ENCODE measurements at places on chromosomes 4 and X.

GRCh38 chr4:99043346-99043745 is 45.2 kb downstream of the ADH5 start:
- no peak for DNase-seq

- DNase-seq: no peak
These were observed 2.7 kb upstream of the GEMIN8 start for GRCh38 chrX:14032406-14032805.

- no peak for DNase-seq
These were observed 7.8 kb upstream of the AKAP14 start for GRCh38 chrX:119887721-119888425.

GRCh38 chr4:153789741-153790499 is 1.0 kb upstream of the SFRP2 start:
- DNase-seq: no peak

- no peak for DNase-seq
These were observed 135.7 kb downstream of the GPC3 start for GRCh38 chrX:133849676-133850075.

- DNase-seq: no peak
These were observed 8.1 kb upstream of the ARX start for GRCh38 chrX:25023908-25024307.

DNA sequence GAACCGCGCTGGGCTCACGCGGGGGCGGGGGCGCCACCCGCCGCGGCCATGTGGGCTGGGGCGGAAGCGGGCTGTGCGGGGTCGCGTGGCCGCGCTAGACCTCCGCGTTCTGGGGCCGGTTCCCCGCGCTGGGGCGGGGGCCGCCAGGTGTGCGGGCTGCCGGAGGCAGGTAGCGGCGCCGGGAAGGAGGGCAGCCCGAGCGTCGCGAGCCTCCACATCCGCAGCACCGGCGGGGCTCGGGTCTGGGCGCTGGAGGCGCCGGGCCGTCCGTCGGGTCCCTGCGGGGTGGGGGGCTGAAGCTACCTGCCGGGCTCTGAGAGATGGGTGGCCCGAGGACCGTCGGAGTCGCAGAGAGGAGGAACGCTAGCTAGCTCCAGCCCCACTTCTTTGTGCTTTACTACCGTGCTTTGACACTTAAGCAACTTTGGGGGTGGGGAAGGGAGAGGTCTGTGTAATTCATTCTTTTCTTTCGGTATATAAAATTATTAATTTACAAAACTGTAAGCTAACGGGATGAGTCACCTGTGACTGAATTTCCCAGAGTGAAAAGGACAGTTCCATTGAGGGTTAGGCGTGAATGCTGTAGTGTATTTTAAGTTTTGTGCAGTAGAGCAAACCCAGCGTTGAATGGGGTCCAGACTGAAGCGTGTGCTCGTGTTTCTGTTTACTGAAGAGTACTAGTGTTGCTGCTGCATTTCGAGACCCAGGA is 689 bp downstream of the METAP1 start:
- DNase-seq: no peak

DNA sequence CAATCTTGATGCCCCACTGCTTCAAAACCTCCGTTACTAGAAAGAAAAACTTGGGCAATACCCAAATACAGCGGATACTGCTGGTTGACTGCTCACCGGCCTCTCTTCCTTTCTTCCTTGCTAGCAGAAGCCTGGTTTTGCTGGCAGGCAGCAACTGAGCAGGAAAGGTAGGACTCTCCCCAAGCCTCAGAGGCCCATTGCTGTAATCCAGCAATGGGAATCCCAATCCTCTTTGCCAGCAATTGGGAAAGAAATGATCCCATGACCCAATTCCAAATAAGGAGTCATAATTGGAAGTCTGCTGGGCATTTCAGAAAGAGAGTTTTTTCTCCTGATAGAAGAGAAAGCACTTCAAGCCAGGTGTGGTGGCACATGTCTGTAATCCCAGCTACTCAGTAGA is 394.5 kb downstream of the BCOR start:
- no peak for DNase-seq

- no peak for DNase-seq
These were observed 11.5 kb upstream of the GABRE start for GRCh38 chrX:151985955-151986354.

GRCh38 chr4:140237616-140238350 is 83.8 kb upstream of the MAML3 start:
- no peak for DNase-seq

DNA sequence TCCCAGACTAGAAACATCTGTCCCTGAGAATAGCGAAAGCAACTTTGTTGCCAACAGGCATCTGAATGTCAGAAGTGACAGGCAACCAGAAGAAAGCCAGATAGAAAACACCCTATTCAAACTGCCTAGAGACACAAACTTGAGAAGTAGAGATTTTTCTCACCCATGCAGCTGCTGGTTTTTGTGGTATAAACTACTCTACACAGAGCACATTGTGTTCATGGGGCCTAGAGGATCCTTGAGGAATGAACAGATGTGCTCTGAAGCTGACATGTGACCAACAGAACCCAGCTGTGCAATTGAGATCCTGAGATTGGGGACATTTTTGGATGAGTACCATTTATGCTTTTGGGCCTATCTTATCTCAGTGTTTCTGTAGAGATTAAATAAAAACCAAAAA is 63.6 kb upstream of the NRK start:
- DNase-seq: no peak

DNA sequence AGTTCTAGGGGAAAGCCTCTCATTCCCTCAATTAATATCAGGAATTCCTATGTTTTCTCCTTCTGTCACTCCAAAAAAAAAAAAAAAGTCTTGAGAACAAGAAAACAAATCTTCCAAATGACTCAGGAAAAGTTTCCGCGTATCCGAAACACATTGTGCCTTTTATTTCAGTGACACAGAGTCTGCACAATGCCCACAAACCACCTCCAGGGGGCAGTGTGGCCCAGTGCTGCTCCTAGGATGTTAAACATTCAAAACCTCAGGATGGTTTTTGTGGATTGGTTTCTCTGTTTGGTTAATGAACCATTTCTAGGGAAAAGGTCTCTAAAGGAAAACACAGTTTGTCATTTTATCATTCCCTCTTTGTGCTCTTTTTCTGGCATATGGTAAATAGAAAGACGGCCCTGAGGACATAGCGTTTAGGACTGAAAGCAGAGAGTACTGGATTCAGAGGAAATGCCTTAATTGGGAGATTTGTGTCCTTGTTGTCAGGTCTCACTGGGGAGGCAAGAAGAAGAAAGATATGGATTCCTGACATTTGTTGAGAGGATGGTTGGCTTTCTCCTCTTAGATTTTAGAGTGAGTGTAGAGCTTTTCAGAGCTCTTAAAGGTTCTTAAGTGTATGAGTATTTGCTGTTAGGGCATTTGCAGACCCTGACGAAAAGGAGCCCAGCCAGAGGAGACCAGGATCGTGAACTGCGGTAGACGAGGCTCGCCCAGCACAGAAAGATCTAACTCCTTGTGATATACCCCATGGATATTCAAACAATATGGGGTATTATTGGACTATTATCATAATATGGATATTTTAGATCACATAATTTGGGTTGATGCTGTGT is 65.7 kb upstream of the MAP9 start:
- no peak for DNase-seq

DNA sequence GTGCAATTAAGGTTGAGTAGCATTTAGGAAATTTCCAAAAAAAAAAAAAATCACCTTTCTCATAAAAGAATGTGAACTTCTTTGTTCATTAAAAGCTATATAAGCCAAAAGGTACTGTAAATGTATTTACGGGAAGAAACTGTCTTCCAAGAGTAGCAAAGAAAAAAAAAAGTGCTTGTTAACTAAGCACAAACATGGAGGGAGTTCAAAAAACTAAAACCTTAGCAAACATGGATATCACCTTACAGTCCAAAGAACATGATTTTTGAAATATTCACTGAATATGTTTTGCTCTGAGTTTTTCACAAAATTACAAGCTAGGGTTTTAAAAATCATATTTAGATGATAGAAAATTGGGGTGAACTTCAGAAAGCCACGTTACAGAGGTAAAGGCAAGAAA is 217.5 kb downstream of the ADAMTS3 start:
- no peak for DNase-seq

- DNase-seq: no peak
These were observed 158.5 kb upstream of the PBDC1 start for GRCh38 chrX:76014321-76014720.

DNA sequence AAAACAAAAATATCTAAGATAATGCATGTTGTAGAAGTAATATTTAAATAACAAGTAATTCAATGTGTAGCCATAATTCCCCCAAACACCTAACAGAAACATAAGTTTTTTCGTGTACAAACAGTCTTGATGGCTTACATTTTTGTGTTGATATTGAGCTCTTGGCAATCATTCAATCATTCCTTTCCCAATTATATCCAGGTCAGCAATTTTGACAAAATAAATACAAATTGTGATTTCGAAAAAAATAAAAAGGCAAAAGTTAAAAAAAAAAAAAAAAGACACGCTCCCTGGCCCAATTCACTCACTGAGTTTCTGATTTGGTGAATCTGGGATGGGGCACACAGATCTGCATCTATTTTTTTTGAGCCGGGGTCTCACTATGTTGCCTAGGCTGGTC is 187.6 kb upstream of the GPC4 start:
- no peak for DNase-seq

- no peak for DNase-seq
These were observed 101.6 kb downstream of the RELL1 start for GRCh38 chr4:37584493-37585060.

DNA sequence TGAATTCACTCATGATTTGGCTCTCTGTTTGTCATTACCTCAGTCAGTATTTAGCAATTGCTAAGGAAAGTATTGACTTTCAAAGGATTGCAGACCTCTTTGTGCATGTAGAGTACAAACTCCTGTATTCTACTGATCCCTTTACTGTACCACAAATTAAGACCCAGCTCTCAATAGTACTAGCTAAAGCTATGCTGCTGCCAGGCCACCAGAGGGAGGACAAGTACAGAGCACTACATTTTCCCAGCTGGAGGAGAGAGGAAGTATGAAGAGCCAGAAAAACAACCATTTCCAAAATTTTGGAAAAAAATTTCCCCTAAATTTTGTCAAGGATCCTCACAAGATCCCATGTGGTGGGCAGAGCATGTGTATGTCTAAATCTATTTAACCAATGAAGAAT is 175.0 kb upstream of the MTMR8 start:
- DNase-seq: no peak

DNA sequence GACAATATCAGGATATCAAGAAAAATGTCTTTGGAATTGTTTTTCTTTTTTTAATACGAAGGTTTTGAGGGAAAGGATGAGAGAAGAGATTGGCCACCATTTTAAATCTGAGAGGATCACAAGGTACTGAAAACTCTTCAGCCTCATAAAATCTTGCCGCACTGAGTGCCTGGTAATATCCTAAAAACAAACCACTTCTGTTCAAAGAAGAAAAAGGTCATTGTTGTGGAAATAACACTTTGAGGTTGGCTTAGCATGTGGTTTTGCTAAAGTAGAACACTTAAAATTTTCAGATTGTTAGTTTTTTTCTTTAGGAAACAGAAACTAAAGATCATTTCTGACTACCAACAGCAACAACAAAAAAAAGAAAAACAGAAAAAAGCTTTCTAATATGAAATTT is 1.0 kb upstream of the CLDN22 start:
- no peak for DNase-seq

GRCh38 chr4:189659287-189659686 is 281.4 kb upstream of the FRG1 start:
- no peak for DNase-seq

- DNase-seq: no peak
These were observed 79.7 kb downstream of the SNCA start for GRCh38 chr4:89757154-89757719.

DNA sequence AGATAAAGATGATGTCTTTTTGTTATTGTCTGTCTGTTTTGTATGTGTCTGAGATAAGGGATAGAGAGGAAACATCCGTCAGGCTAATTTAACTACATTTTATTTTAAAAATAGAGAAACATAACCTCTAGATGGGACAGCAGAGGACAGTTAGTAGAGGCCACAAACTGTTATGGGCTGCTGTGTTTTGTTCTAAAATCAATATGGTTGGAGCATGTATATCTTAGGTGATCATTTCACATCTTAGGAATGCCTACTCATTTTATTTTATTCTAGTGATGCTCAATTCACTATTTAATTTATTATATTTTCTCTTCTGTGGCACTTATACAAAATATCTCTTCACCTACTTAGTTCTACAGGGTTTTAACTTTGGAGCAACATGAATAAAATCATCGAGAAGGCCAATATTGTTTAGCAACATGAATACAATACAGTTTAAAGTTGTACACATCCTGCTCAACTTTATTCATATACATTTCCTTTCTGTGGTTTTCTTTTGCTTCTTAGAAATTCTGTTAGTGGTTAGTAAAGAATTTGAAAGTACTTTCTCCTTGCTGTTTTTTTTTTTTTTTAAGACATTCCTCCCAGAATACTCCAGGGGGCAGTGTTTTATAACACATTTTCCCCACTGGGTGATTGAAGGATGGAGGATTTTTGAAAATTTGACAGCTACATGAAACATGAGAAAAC is 392.9 kb downstream of the UNC5C start:
- DNase-seq: no peak

GRCh38 chr4:113083346-113083745 is 33.9 kb downstream of the ANK2 start:
- DNase-seq: no peak

- no peak for DNase-seq
These were observed 201.9 kb upstream of the MAMLD1 start for GRCh38 chrX:150161193-150161592.

DNA sequence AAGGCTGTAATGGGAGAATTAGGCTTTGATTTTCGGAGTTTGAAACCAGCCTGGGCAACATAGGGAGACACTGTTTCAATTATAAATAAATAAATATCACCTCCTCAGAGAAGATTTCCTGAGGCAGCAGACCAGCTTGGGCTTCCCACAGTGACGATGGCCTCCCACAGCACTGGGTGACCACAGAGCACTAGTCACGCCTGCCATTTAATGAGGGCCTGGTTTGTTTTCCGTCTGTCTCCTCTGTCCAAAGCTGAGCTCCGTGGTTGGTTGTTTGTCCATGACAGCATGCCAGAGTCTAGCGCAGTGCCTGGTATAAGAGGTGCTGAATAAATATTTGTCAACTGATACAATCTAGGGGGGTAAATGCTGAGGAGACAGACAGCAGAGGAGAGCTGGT is 10.4 kb upstream of the PDGFRA start:
- DNase-seq: no peak

- no peak for DNase-seq
These were observed 165.0 kb downstream of the RAPGEF2 start for GRCh38 chr4:159267869-159268285.

- no peak for DNase-seq
These were observed 6.0 kb upstream of the CISD2 start for GRCh38 chr4:102862747-102863146.

GRCh38 chr4:138861135-138861534 is 154.4 kb upstream of the NOCT start:
- DNase-seq: no peak

- DNase-seq: no peak
These were observed 219.7 kb downstream of the DCLK2 start for GRCh38 chr4:150297861-150298474.

DNA sequence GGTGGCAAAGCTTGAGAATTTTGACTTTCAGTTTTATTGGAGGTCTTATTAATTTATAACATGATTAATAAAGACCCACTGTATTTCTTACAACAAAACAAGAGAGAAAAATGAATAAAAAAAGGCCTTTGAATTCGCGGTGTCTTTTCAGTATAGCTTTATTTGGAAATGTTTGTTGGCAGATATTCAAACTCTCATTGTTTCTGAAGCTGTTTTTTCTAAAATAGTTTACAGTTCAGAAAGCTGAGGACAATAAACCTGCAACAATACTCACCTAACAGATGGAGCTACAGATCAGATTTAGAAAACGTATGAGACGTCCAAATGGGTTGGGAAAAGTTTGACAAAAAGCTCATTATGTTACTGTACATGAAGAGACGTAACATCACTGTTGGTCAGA is 2.4 kb upstream of the SPARCL1 start:
- DNase-seq: no peak

- no peak for DNase-seq
These were observed 586.0 kb upstream of the AADAT start for GRCh38 chr4:170675568-170676262.
